ENCODE measurements at places on chromosomes 6 and 20.

DNA sequence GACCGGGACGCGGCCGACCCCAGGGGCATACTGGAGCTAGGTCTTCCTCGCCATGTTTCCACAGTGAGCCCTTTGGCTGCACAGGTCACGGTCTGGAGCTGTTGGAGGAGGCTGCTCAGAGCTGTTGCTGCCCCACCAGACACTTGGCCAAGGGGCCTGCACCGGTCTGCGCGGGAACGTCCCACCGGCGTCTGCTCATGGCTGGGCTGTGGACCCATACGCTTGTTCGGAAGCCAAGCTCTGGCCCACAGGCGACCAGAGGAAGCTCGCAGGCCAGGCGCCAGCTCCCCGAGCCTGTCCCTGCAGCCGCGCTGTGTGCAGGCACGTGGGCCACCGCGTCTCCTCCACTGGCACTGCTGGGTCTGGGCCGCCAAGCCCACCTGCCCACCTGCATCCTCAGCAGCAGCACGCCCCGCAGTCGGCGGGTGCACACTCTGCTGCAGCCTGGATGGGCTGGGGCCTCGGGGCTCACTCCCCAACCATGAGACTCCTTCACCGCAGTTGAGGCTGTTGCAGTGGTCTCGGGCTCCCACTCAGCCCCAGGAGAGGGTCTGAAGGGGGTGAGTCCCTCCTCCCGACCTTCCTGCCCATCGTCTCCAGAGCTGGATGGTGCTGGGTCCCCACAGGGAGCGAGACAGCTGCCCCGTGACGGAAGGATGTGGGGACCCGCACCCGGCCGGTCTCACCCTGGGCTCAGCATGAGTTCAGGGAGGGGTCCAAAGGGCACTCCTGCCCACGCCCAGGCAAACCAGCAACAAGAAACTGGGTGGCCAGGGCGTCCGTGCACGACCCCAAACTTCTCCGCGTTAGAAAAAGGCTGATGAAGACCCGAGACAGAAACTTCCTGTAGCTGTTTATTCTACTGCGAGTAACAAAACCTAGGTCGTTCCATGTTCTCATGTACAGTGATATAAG lies 15.5 kb upstream of the TCFL5 start:
- DNase-seq, result no peak

- no peak for DNase-seq
These were observed 164.3 kb downstream of the VEGFA start for GRCh38 chr6:43934183-43934802.

DNA sequence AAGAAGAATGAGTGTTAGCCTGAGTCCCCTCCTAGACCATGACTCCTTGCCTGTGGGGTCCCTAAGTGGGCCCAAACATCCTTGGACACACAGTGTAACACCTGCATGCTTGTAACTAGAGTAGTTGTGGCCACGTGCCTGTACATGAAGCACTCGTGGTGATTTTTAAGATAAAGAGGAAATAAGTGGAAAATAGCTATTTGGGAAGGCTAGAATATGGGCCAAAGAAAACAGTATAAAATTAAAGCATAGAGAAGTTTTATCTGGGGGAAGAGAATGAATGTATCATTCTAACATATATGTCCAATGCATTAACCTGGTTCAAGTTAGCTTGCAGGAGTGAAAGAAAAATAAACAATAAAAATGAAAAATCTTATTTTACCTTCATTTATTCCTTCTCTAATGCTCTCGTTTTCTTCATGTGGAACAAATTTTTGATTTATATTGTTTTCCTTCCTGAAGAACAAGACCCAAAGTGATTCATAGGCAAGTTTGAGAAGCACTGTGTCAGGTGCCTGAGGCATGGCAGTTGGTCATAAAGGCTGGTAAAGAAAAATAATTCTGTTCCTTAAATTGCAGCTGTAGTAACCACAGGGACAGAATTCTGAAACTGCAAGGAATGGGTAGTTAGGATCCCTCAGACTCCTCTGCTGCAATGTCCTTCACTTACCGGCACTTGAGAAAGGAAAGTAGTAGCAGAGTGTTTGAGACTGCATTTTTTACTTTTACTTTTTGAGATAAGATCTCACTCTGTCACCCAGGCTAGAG lies 8.5 kb upstream of the CST3 start:
- DNase-seq, result no peak

DNA sequence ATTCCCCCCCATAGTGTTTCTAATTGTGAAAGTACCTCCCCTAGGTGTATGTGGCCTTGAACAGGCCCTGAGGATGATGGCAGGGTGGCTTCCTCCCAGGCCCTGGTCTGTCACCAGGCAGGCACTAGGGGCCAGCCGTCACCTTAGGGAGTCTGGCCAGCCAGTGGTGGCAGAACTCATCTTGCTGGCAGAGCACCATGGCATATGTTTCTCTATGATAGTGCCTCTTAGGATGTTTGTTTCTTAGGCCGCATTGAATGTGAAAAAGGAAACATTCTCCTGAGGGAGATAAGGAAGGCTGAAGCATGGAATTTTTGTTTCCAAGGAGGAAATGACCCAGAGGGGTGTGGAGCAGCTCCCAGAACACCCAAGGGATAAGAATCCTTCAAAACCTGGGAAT lies 45.2 kb upstream of the KLHL31 start:
- DNase-seq, result no peak

DNA sequence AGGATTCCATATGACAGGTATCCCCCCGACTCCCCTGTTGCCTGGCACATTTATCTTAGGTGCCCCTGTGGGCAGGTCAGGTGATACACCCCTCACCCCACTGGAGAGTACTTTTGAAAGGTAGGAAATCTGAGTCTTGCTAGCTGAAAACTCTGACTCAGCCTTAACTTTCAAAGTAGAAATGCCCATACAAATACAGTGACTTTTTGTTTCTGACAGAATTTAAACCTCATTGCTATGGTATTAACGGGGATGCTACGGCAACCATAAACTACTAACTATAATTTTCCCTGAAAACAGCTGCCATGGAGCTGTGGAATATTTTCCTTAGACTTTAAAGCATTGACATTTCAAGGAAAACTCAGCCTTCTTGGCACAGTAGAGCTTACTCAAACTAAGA lies 536.0 kb downstream of the RFPL4B start:
- DNase-seq, result no peak

DNA sequence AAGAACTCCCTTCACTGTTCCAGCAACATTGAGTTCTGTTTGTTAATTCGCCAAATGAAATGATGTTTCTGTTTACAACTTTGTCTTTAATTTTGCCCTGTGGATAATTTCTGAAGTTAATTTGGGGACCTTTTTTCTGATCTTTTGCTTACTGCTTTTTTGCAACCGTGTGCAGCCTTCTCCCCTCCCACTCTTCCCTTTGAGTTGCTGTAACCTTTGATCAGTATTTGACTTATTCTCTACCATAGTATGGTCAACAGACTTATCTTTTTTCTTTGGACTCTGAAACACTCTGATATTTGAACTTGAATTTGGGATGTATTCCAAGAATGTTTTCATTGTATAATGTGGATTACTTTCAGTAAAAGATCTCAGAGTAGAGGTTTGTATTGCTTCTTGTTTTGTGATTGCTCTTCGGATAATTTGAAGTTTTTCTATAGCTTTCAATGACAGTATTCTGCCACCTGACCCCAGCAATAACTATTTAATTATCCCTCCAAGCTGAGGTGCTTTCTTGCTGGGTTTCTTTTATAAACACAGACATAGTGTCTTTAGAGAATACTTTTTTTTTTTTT lies 46.2 kb downstream of the LRRN4 start:
- DNase-seq, result no peak

DNA sequence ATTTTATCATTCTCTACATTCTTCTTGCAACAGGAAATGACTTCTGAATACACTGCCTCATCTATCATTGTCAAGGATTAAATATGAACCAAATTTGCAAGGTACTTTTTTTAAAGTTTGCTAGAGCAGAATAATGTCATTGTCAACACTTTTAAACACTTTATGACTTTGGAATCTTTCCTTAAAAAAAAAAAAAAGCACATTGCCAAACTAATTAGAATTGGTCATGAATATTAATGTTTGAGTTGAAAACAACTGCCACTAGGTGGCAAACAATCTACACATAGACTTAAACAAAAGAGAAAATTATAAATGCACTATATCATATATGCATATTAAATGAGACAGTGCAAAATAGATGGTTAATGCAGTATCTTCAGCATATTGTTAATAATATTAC lies 32.5 kb upstream of the TMEM244 start:
- DNase-seq, result no peak

GRCh38 chr6:56916849-56917551 lies 37.9 kb upstream of the BEND6 start:
- no peak for DNase-seq

DNA sequence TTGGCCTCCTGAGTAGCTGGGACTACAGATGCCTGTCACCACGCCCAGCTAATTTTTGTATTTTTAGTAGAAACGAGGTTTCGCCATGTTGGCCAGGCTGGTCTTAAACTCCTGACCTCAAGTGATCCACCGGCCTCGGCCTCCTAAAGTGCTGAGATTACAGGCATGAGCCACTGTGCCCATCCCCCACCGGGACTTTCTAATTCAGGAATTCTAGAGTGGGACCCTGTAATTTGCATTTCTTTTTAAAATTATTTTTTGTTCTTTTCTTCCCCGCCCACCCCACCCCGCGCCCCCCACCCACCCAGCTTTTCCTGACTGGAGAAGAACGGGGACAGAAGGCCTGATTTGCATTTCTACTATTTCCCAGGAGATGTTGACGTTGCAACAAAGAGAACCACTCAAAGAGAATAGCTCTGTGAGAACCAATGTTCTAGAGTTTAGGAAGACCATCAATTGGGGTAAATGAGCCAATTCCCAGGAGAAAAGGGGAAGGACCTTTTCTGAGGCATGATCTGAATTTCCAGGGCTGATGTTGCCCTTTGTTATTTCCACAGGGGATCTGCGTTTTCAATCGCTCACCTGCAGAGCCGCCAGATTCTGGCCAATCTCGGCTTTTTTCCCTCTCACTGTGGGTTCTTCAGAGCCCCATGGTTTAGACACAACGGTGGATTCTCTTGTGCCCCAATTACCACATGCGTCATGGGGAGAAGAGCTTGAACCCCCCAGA lies 33.2 kb upstream of the TFAP2C start:
- DNase-seq, result no peak

GRCh38 chr20:13119583-13119982 lies 101.5 kb upstream of the ISM1 start:
- DNase-seq, result no peak

DNA sequence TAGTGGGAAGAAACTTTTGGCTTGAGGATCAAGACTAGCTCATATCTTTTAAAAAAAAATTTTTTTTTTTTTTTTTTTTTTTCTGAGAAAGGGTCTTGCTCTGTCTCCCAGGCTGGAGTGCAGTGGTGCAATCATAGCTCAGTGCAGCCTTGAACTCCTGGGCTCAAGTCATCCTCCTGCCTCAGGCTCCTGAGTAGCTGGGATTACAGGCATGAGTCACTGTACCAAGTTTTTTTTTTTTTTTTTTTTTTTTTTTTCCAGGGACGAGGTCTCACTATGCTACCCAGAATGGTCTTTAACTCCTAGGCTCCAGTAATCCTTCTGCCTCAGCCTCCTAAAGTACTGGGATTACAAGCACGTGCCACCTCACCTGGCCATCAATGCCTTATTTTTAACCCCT lies 27.9 kb downstream of the GCLC start:
- no peak for DNase-seq

DNA sequence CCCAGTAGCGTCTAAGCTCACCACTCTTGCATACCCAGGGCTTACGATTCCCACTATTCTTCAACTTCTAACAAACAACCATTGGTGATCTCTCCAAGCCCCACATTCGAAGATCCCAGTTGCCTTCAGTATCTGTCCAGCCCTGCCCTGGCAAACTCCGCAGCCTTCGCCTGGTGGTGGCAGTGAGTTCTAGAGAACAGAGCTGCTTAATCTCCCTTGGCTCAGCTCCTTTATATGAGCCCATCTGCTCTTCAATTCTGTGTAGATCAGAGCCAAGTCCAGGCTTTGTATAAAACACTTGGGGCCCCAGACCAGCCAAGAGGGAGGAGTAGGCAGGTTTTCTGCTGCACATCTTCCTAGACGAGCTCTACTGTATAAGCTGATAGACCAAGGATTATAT lies 193.3 kb downstream of the PHACTR1 start:
- no peak for DNase-seq

DNA sequence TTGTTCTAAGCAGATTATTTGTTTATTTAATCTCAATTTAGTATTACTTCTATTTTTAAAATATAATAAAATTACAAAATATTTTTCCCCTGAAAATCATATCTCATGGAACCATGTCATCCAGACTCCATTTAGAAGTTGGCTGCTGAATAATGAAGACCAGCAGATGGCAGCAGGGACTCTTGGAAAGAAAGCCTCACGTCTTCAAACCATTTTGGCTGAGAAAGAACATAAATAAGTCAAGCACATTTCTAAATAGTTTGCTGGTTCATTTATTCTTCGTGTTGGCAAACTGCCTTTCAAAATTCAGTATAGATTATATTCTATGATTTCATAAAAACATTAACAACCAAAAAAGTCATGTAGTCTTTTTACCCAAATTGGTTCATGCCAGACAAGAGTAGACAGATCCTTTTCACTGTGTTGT lies 71.7 kb downstream of the RCAN2 start:
- no peak for DNase-seq

DNA sequence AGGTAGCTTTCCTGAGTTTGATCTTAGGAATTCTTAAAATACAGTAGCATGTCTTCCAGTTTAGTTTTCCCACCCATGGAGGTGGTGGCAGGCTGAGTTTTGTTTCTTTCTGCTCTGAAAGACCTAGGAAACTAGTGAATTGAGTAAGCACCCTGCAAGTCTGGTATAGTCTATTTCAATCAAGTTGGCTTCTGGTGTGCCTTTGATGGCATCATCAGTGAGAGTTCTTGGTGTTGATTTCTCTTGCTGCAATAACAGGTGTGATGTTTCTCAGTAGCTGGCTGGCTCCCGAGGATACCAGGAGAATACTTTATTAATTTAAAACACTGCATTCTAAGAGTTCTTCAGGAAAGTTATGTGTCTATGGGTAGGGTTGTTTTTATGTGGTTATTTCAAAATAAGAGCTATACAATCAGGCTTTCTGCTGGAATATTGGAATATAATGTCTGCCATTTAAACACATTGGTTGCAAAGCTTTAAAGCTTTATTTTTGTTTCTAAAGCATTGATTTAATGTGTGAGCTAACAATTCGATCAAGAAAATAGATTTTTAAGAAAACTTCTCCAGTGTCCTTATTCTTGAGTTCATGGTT lies 19.0 kb downstream of the VAPB start:
- no peak for DNase-seq

DNA sequence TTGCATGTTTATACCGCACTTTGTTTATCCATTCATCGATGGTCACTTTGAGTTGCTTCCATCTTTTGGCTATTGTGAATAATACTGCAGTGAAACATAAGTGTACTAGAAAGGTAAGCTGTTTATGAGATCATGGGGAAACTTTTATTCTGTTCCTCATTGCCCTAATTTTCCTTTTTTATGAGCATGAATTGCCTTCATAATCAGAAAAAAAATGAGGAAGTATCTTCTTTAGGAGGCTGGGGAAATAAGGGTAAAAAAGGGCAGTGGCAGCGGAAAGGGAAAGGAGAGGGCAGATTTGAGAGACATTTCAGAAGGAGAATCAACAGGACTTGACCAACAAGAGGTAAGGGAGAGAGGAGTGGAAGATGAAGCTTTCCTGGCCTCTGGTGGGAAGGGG lies 14.3 kb upstream of the SERINC3 start:
- DNase-seq, result no peak

- no peak for DNase-seq
These were observed 26.9 kb upstream of the MRPS18A start for GRCh38 chr6:43714311-43715055.

GRCh38 chr6:28747631-28748157 lies 176.1 kb downstream of the TRIM27 start:
- DNase-seq, result no peak

- DNase-seq, result no peak
These were observed 142.5 kb downstream of the KLHL32 start for GRCh38 chr6:97067045-97067444.

GRCh38 chr20:21136015-21136732 lies 10.3 kb downstream of the KIZ start:
- DNase-seq, result no peak

All from stimulated activated CD8-positive, alpha-beta memory T cell treated with anti-CD3 and anti-CD28 coated beads, Interleukin-7, amount 100 ng/mL, for 1 hour (primary cell).